ENCODE measurements at places on chromosomes 7 and 10.

GRCh38 chr10:75512203-75512933 is 80.9 kb downstream of the LRMDA start:
- DNase-seq: no peak

- DNase-seq: no peak
These were observed 87.3 kb downstream of the EVX1 start for GRCh38 chr7:27329909-27330308.

DNA sequence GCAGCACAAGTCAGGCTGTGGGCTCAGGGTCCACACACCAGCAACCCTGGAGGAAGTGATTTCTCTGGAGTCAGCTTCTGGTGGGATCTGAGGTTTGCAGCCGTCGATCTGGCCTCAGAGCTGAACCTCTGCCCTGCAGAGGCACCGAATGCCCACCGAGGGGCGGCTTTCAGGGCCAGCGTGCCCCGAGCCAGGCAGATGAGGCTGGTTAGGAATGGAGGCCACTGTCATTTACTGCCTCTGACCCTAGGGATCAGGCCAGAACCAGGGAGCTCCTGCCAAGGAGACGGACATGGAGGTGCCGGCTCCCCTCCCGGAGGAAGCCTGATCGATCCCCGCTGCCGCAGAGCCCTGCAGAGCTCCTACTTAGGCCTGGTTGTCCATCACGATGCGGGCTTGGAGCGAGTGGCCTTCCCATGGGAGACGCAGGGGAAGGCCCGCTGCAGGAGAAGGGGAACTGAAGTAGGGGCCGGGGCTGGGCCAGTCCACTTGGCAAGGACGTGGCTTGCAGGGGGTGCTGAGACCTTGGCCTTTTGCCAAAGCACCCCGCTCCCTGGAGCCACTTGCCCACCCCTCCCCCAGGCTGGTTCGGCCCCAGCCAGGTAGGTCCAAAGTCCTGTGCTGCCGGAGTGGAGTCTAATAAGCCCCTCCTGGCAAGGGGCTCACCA is 19.6 kb upstream of the ELFN1 start:
- DNase-seq: no peak

GRCh38 chr7:51299391-51300133 is 17.0 kb downstream of the COBL start:
- DNase-seq: no peak

- no peak for DNase-seq
These were observed 12.7 kb downstream of the GSTO2 start for GRCh38 chr10:104281694-104282093.

DNA sequence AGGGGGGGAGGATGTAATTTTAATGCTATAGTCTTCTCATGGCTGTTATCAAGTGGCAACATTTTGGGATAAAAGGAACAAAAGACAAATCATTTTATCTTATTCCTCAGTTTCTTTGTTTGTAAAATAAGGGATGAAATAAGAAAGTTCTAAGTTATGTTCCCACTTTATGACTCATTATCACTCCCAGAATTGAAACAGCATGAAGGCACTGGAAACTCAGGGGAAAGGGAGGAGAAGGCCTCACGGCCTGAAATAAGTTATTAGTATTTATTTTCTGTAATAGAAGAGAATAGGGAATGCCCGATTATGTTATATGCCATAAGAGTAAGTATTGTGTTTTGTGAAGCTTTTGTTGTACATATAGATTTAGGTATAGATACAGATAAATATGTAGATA is 85.0 kb upstream of the NAMPT start:
- DNase-seq: no peak

DNA sequence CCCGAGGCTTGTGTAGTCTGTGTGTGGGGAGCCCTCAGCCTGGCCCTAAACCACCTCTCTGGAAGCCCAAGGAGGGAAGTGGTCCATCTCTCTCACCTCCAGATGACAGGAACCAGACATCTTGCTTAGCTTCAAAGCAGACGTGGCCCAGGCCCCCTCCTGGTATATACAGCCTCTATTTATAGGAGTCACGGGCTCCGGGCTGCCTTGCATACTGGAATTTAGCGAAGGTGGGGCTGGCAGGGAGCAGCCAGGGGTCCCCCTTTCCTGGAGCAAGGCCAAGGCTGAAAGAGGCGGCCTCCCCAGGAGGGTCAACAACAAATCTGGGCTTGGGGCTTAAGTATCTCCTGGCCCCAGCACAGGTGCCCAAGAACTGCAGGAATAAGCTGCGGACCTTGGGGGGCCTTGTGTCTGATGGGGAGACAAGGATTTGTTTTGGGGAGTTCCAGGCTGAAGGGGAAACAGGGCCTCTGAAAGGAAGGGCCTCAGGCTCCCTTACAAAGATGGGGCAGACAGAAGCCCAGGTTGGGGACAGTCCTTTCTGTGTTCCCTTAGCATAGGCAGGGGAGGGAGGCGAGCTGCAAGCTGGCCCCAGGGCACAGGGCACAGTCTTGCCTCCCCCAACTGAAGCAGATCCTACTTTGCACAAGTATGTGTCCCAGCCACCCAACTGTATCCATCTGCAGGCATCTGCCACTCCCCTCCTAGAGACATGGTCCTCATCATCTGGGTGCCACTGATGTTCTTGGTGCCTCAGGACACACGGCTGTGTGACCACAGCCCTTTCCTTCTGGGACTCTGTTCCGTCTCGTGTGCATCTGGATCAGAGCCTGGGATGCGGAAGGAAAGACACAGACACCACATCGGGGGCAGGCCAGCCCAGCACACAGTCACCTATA is 11.9 kb downstream of the ZCCHC24 start:
- no peak for DNase-seq

DNA sequence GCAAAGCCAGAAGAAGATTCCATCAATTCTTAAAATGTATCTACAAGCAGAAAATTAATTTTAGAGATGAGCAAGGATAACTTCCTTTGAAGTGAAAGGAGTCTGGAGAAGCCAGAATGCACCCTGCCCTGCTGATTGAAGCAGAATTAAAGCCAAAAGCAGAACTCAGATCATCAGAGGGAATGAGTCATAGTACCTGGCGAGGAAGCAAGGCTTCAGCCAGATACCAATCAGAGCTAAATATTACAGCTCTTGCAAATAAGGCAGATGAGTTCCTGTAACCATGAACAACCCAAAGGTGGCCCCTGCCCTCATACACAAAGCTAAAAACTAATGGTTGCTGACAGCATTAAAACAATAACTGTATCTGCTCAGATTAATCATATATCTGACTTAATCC is 10.4 kb downstream of the HTR7 start:
- no peak for DNase-seq

All from D341Med (cell line).